ENCODE measurements at places on chromosomes 6 and 20. TPM values are rescaled to one million over a fixed set of nuclear protein-coding genes. Genes with fewer than 3 reads are reported as not detected.
A peak's percentile ranks its signal among the peaks of the same experiment; 100 is the strongest.

- no peak for DNase-seq
Observed at GRCh38 chr6:1313384-1313766, 1.5 kb downstream of the FOXQ1 start.

DNA sequence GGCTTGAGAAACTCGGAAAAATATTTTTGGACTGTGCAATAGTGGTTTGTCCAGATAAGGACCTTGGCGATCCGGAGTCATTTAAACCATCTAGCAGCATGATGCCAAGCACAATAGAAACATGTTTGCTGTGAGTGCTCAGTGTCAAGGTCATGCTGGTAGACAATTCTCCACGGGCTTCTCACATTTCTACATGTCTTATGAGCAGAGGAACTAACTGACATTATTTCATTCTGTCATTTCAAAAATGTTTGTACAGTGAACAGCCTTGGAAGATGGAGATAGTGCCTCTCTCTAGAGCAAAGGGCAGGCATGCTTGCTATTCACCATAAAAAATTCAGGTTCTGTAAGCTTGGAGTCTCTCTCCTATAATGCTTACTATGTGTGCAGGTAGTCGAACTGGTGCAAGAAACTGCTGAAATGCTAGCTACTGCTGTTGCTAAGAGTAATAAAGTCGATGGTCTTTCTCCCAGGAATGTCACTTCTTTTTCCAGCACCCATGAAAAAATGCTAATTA, 25.4 kb upstream of the CCN2 start:
- no peak for DNase-seq

GRCh38 chr20:41317546-41318270, at the start of gene ZHX3:
Gene ZHX3 (minus strand): TSS chr20:41317731. CDS start chr20:41204916, 112,815 bp downstream.
- DNase-seq, result peak; percentile 98

- no peak for DNase-seq
Observed at GRCh38 chr20:16113736-16114135, 459.5 kb downstream of the KIF16B start.

DNA sequence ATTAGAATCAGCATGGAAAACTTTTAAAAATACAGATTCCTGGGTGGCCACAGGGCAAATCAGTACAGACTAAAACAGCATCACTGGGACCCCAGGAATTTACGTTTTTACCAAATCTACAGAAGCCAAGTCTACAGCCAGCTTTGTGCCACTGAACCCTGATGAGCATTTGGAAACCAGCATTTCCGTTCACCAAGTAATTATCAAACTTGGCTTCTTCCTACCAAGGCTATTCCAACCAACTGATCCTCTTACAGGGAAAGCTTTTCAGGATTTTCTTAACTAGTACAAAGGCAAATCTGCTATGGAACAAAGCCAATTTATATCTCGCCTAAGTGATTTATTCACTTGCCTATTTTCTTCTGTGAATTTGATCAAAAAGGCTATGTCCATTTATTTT, 47.0 kb downstream of the PLAGL1 start:
- DNase-seq, result no peak

DNA sequence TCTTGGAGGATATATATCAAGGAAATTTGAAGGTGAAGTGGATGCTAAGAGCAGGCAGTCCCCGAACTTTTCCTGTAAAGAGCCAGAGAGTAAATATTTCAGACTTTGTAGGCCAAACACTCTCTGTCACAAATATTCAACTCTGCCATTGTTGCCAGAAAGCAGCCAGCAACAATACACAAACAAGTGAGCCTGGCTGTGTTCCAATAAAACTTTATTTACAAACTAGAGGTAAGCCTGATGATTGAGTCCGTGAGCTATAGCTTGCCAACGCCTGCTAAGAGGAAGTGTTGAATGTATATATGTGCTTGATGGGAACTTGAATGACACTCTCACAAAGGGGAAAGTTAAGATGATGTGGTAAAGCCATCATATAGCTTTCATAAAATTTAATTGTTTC, 166.0 kb upstream of the PLN start:
- no peak for DNase-seq

GRCh38 chr20:36097337-36098151, 57.0 kb upstream of the EPB41L1 start:
- no peak for DNase-seq

- no peak for DNase-seq
Observed at GRCh38 chr20:49457444-49457843, 25.0 kb downstream of the KCNB1 start.

GRCh38 chr6:110037726-110038295, 59.7 kb downstream of the GPR6 start:
- no peak for DNase-seq

DNA sequence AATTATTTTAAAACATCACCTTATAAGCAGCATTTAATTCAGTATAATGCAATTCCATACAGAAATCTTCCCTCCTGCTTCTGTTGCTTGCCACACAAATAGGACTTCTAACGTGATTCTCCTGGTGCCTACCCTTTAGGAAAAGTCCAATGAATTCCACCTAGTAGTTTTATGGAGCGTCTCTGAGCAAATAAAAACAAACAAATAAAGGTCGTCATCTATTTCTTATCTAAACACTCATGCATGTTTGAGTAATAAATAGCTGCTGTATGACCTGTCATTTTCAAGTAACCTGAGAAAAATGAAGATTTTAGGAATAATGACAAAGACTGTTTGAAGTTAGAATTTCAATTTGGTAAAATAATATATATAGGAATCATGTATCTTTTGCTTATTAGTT, 102.7 kb downstream of the BMP5 start:
- DNase-seq, result no peak

DNA sequence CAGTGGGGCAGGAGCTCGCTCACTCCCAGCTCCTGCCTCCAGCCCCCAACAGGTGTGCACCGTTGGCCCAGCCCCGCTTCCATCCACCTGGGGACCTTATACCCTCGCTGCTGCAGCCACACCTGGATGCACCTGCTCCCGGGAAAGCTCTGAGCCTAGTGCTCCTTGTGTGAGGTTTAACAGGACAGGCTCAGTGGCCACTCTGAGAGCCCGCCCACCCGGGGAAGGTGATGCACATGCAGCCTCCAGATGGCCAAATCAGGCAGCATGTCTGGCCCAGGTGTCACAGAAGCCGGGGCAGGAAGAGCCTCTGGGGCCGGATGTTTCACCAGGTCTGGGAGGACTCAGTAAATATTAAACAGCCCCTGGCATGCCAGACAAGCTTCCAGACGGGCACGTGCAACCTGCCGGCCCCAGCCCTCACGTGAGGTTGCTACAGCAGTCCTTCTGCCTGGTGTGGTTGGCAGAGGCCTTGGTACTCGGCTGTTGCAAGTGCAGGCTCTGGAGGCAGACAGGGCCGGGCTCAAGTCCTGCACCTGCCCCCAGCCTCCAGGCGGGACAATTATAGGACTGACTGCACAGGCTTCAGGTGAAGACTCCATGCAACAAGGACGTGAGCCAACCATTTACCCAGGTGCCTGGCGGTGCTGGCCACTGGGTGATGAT, 66.9 kb downstream of the RIPOR3 start:
- no peak for DNase-seq

- peak; percentile 19 for DNase-seq
Observed at GRCh38 chr20:33602826-33603590, 59.1 kb upstream of the C20orf144 start.

GRCh38 chr6:150579611-150580010, 20.1 kb upstream of the PLEKHG1 start:
- no peak for DNase-seq

GRCh38 chr6:163095401-163095800, 319.1 kb upstream of the QKI start:
- DNase-seq, result peak; percentile 62

DNA sequence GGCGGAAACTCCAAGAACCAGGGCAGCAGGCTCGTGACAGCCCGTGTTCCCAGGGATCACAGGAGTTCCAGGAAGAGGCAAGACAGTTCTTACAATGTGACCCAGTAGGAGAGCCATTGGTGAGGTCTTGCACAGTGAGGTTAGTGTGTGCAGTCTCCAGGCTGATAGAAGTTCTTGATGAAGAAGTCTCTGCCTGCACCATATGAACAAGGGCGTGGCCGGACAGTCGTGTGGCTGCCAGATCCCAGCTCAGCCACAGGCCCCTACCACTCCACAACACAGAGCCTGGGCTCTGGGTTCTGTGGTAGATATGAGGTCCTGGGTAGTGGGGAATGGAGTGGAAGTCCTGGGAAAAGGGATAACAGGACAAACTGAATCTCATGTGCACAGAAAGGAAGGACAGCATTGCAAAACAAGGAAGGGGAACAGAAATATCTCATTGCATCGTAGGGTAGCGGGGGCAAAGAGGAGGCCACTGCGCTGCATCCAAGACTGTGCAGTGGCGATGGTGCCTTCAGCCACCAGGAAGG, 65.2 kb downstream of the STX11 start:
- DNase-seq, result peak; percentile 57

DNA sequence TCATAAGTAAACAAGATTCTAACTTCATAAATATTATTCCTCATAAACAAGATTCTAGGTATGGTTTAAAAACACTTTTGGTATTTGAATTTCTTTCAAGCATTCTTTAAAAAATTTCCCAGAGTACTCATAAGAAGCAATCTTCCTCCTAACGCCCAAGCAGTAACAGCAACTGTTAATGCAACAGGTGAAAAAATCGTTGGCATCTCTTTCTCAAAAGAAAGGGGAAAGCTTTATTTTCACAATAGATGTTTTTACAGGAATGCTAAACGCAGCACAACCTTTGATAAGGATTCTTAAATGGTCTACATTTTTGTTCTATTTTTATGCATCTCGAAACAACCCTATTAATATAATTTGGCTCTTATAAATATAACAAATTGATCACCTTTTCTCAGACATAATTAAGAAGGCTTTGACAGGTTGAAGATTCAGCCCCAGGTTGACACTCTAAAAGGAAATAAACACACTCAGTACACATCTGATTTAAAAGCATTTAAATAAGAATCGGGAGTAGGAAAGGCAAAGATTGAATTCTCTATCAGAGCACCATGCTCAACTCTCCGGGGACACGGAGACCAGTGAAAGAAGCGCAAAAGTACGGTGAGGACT, 634 bp downstream of the AHI1 start:
- DNase-seq, result no peak

FKBP1C gene
- total RNA-seq, result 1.7 TPM

OR2H2 gene
- total RNA-seq, result not detected

APCDD1L gene
- total RNA-seq, result 122 TPM

RGS17 gene
- total RNA-seq, result 3.2 TPM

MCCD1 gene
- total RNA-seq, result not detected

OR12D3 gene
- not detected for total RNA-seq

PGBD1 gene
- 15.7 TPM for total RNA-seq
